ENCODE measurements at places on chromosomes 13 and 19.

DNA sequence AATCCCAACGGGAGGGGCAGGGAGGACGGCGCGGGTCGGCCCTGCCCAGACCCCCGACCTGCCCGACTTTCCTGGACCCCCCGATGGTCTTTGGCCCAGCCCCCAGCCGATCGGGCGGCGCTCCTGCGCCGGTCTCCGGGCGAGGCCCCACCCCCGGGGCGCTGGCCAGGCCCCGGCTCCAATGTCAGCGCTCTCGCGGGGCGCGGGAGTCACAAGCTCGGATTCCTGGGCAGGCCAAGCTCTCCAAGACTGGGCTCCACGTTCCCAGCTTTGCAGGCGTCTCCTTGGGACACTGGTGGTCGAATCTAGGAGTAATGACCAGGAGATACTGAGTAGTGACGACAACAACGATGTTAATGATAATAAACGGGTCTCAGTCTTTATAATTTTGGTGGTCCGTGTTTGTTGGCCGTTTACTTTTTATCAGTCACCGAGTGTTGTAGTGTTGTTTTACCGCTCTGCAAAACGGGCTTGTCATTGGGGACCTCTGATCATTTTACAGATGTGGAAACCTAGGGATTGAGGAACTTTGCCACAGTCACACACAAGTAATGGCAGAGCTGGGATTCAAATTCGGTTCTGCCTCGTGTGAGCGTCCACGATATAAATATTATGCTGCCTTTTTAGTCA, 545 bp downstream of the RAD23A start:
- DNase-seq = peak; percentile 42

- DNase-seq = no peak
Measured at GRCh38 chr13:23637829-23638228, 67.6 kb downstream of the TNFRSF19 start.

- DNase-seq = peak; percentile 63
Measured at GRCh38 chr13:112725346-112726015, 35.6 kb downstream of the ATP11A start.

GRCh38 chr13:37369616-37370015, 229.0 kb downstream of the POSTN start:
- no peak for DNase-seq

GRCh38 chr19:40549007-40549708, 27.5 kb upstream of the SHKBP1 start:
- DNase-seq = peak; percentile 57

DNA sequence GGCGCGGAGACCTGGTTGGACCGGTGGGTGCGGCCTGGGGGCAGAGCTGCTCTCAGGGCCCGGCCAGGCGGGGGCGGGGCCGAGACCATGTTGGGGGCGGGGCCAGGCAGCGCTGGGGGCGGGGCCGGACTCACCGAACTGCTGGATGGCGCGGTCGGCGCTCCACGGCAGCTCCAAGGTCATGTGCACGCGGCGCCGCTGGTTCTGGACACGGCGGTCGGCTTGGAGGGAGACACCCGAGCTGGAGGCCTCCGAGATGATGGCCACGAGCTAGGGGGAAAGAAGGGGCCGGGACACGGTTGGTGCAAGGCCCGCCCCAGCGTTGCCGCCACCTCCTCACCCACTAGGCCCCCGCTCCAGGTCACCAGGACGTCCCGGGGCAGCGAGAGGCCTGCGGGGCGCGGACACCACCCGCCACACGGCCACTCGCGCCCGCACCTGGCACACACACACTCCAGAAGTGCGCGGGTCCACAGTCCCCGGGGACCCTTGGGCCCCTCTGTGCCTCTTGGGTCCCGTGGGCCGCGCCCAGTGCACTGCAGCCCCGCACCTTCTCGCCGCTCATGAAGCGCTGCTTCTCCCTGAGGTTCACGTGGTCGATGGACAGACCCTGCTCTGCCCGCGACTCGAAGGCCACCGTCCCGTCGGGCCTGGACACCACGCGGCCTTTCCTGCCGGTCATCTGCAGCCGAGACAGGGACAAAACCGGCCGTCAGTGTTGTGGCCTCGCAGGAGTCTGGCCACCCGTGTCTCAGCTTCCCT, 8.7 kb downstream of the GPX4 start:
- no peak for DNase-seq

DNA sequence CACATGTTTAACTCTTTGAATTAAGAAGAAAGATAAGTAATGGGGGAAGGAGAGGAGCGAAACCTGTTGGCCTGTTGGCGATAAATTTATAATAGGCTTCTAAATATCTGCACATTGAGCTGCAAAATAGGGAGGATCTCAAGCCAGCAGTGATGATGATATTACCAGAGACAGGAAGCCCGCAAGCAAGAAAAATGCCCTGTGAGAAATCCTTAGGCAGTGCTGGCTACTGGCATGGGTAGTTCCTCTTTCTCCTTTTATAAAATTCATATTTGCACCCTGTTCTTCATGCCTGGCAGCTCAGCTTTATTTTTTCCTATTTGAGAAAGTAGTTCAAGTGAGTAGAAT, 858 bp upstream of the USP12 start:
- no peak for DNase-seq

DNA sequence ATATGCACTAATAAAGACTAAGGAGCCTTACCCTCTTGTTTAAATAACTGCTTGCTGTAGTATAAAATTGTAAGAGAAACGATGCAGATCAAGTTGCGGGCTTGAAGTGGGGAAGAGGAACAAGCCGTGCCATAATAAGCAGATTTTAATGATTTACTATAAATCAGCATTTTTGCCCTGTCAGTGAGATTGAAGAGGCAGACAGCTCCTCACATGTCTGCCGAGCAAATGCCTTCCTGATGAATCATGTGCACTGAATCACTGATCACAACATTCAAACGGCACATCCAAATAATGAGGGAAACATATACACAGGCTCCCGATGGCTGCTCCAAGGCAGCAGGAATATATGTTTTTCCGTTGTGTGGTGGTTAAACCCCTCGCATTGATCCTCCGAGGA, 282.9 kb downstream of the TSHZ3 start:
- DNase-seq = no peak

DNA sequence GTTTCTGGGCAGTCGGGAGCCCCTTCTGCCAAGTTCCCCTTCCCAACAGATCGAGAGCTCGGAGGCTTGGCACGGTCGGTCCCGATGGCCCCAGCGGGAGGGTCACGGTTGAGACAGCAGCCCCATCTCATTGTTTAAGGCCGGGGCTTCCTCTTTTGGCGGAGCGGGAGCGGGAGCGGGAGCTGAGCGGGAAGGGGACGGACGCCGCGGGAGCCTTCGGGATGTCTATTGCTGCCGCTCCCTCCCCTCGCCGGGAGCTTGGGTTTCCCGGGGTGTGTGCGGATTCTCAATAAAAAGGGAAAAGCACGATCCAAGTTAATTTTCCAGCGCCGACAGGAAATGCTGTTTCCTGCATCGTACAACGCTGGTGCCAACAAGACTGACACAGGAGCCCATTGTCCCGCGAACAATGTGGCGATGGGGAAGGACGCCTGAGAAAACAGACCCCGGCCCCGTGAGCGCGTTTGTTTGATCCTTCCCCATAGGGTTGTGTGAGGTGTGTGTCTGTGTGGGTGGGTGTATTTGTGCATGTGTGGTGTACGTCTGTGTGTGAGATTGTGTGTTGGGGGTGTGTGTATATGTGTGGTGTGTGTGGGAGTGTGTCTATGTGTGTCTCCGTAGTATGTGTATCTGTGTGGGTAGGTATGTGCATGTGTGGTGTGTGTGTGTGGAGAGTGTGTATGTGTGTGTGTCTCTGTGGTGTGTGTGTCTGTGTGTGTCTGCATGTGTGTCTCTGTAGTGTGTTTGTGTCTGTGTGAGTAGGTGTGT, 36.3 kb upstream of the FLT1 start:
- DNase-seq = no peak

GRCh38 chr19:40128991-40129390, 38.2 kb upstream of the ZNF780A start:
- no peak for DNase-seq

DNA sequence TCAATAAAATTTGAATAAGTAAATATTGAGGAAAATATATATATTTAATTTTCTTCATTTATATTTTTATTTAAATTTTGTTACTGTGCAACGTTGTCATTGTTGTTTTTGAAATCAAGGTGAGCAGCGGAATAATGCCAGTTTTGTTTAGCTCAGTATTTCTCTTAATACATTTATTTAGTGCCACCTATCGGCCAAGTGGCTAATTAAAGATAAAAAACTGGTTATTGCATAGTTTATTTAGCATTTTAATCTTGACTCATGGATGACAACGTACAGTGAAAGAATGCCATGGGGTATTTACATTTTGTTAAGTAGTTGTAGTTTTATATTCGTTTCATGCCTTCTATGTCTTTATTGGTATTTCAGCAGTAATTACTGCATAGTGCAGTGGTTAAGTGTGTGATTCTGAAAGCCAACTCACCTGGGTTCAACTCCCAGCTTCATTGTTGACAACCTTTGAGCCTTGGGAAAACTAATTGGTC, 265.9 kb downstream of the MYO16 start:
- DNase-seq = peak; percentile 41

DNA sequence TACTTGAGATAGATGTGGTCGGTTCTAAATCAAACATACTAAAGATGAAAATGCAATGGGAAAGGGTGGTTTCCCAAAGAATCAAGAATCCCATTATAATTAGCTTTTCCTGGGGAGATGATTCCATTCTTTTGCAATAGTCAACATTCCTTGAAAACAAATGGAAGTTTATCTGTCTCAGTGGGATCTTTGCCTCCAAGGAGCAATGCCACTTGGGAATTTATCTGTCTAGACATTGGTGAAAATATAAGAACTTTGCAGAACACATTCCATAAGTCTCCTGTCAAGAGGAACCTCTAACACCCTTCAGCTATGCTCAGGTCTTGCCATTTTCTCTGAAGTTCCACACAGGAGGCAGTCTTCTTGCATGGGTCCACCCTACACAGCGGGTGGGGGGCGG, 152.5 kb downstream of the KCTD12 start:
- no peak for DNase-seq

DNA sequence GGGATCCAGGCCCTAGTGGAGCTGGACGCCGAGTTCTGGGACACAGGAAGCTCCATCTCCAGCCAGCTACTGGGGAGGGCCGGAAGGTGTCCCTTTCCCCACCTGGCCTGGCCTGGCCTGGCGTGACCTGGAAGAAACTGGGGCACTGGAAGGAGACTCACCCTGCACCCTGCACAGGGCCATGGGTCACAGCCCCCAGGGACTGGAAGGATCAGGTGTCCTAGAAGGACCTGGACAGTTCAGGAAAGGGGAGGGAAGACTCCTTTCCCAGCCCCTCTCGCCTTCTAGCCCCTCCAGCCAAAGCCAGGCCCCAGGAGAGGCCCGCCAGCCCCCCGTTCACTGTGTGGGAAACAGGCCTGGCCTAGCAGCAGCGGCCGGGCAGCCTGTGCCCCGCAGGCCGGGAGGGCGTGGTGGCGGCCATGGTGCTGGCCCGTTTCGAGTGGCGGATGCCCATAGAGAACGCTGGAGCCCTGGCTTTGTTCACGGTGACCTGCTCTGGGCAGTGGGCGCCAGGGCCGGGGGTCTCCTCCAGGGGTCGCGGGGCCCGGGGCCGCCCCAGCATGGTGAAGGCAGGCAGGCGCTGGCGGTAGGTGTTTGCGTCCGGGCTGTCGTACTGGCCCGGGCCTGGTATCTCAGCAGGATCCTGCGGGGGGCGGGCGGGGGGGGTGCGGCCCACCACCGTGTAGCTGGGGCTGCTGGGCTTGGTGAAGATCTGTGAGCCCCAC, 2.8 kb upstream of the SHC2 start:
- no peak for DNase-seq

- peak; percentile 38 for DNase-seq
Measured at GRCh38 chr13:111006506-111007031, 91.7 kb upstream of the ANKRD10 start.

DNA sequence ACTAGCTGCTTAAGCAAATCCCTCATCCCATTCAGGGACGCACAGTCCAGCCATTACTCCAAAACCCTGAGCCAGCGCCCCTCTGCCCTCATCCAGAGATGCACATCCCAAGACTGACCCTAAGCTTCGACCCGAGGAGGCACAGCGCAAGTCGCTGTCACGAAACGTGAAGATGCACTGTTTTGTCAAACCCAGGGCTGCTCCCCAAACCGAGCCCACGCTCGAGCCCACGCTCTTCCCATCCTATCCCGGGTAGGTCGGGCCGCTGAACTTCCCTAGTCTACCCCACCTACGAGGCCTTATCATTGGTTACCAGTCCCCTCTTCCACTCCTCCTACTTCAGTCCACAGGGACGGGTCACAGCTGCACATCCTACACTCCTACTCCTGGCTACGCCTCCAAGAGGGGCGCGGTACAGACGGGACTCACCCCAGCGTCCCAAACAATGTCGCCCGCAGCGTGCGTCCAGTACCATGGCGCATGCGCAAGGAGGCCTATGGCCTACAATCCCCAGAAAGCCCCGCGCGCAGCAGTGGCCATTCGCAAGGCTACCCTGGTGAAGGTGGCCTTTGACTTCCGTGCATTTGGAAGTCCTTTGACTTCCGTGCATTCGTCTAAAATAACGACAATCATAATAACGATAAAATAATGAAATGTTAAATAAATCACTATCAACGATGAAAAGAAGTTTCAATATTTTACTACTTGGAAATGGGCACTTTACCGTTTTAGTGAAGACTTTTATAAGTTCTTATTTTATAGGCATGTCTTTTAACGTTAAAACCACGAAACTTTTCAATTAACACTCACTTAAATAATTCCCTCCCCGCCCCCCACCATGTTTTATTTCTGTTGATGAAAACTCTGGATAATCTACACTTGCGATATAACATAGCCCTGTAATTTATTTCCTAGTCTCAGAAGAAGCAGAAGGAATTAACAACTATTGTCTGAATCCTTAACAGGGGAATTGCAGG, at the start of gene ZNF285:
Gene ZNF285 (minus strand): TSS at position 470 of the 977 bp plus-strand sequence. CDS start 4,395 bp downstream, outside the sequence.
- DNase-seq = no peak

DNA sequence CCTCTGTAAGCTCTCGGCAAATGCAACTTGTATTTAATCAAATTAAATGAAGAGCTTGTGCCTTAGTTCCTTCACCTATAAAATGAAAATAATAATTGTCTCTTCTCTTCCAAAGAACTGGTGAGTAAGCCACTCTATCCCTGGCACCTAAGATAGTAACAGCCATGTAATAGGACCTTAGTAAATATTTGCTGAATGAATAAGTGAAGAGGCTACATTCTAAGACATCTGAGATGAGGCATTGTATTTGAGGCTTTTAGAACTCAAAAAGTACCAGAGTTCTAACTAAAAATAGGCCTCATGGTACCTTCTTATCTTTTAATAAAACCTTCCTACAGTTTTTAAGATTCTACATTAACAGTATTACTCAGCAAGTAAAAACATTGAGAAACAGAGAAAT, 17.3 kb upstream of the DCLK1 start:
- DNase-seq = no peak

GRCh38 chr13:32224916-32225315, 90.2 kb downstream of the ZAR1L start:
- DNase-seq = no peak

GRCh38 chr19:49145573-49146407, 9.4 kb downstream of the HRC start:
- DNase-seq = no peak

DNA sequence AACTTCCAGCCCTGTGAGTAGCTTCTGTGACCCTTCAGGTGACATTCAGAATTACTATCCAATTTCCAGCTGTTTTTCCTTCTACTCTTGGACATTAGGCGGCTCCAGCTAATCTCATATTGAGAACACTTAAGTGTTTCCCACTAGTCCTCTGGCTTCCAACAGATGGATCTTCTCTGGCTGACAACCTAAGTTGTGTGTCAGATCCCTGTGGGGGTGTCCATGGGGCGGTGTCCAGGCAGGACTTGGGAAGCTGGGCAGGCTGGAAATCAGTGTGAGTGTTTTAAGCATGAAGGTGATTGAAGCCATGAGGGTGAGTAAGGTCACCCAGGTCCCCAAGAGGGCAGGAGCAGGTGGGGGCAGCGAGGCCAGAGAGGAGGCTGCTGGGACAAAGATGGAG, 10.1 kb downstream of the CNOT3 start:
- no peak for DNase-seq

- DNase-seq = no peak
Measured at GRCh38 chr19:16836115-16837034, 7.2 kb downstream of the SIN3B start.
